Activated T-cell treated with anti-CD3 and anti-CD28 coated beads, Interleukin-2, amount 50 U/mL, for 72 hours (primary cell): ENCODE measurements at places on chromosomes 5 and 9. TPM values are rescaled to one million over a fixed set of nuclear protein-coding genes. Genes with fewer than 3 reads are reported as not detected.

The SLC27A4 gene
- 10.8 TPM for total RNA-seq

The RICTOR gene
- total RNA-seq: 34.6 TPM

The ACOT12 gene
- total RNA-seq: not detected

The CBY3 gene
- total RNA-seq: 0.44 TPM

The PCDHA9 gene
- not detected for total RNA-seq

The PCDHB2 gene
- total RNA-seq: not detected

The RNF183 gene
- total RNA-seq: 0.69 TPM

The C9orf153 gene
- total RNA-seq: 0.21 TPM

DNA sequence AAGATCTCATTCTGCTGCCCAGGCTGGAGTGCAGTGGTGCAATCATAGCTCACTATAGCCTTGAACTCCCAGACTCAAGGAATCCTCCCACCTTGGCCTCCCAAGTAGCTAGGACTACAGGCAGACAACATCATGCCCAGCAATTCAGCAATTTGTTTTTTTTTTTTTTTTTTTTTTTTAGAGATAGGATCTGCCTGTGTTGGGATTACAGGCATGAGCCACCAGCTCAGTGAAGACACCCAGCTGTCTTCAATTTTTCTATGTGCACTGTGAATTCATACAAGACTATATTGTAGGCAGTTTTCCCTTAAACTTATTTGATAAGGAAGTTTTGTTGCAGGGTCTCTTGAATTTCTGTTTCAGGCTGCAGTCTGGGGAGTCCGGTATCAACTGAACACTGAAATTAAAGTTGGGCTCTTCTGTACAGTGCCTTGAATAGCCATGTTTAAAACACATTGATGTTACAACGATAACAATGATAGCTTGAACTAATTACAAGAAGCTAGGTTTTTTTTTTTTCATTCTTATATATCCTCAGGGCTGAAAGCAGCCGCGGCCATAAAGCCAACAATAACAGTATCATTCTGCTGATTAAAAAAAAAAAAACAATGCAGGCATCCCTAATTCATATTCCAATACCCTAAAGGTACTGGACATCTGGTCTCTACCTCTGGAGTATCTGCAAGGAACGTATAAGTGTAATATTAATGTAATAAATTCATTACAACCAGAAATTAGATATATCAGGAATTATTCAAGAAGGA is 63.5 kb downstream of the MPDZ start:
- no peak for DNase-seq

GRCh38 chr5:59525957-59526356 is 367.6 kb downstream of the PDE4D start:
- DNase-seq: no peak

GRCh38 chr5:10735569-10736276 is 25.3 kb downstream of the DAP start:
- no peak for DNase-seq

- DNase-seq: peak; percentile 73
Measured at GRCh38 chr9:136544548-136544963, 1.3 kb downstream of the NOTCH1 start.

- DNase-seq: no peak
Measured at GRCh38 chr9:108991479-108991878, 21.8 kb downstream of the CTNNAL1 start.

GRCh38 chr5:55159763-55160492 is at the start of gene GPX8:
Gene GPX8, plus strand, starts transcription at chr5:55160171. Its CDS starts 22 bp downstream, at chr5:55160193.
- DNase-seq: no peak

DNA sequence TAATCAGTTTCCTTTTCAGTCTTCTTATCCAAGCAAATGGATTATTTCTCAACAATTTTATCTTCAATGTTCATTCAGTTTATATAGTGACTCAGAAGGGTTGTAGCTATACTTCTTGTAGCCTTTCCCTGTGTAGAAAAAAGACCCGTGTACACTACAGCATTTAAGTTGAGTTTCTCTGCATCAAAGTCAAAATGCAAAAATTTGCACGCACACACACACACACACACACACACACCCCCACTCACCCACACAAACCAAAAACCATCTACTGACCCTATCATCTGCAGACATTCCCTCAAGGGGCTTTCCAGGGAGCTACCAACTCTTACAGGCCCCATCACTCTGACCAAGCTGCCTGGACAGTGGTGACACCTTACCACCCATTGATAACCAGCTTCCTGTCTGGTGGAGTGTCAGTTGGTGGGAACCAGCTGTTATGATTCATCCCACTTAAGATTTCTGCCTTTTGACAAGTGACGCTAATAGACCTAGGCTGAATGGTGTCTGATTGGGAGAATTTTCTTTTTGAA is 12.2 kb upstream of the ELL2 start:
- DNase-seq: no peak

- no peak for DNase-seq
Measured at GRCh38 chr5:176744584-176744965, 65.8 kb upstream of the UNC5A start.

- DNase-seq: no peak
Measured at GRCh38 chr5:58317009-58317408, 142.9 kb downstream of the PLK2 start.
